Thyroid gland (tissue), 4 donors: ENCODE measurements at places on chromosomes 6 and 20. TPM values are rescaled to one million over a fixed set of nuclear protein-coding genes. Genes with fewer than 3 reads are reported as not detected.

OPRM1 gene
- not detected for total RNA-seq

DNA sequence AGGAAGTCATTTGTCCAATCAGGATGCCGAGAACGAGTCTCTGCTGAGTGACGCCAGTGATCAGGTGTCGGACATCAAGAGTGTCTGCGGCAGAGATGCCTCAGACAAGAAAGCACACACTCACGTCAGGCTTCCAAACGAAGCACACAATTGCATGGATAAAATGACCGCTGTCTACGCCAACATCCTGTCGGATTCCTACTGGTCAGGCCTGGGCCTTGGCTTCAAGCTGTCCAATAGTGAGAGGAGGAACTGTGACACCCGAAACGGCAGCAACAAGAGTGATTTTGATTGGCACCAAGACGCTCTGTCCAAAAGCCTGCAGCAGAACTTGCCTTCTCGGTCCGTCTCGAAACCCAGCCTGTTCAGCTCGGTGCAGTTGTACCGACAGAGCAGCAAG is 281.5 kb downstream of the TSHZ2 start:
- no peak overlapping the region for H3K27ac ChIP-seq
- no peaks in the 10 kb centered on the region for H3K4me1 ChIP-seq
- H3K36me3 ChIP-seq = no peaks in the 10 kb centered on the region
- H3K4me3 ChIP-seq = no peak overlapping the region

DNA sequence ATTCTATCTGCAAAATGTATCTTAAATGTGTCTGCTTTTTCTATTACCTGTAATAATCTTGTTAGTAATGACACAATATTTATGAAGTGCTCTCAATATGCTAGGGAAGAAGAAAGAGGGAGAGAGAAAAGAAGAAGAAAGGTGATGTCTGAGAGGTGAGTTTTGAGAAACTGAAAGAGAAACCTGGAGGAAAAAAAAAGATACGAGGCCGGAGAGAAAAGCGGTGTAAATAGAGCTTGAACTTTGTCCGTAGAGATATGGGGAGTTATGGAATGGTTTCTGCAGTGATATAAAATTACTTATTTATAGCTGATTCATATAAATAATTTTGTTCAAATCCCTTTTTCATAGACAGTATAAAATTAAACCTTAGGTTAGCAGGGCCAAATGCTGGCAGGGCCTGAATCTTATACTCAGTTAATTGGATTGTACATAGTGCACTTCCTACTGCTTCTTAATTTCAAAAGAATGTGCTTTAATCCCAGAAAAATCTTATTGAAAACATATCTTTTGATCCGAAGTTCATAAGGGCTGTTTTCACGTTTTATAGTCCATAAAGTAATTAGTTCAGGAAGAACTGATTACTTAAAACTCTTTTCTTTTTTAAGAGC is 43.0 kb downstream of the MYB start:
- no peaks in the 10 kb centered on the region for H3K27me3 ChIP-seq
- no peaks in the 10 kb centered on the region for H3K36me3 ChIP-seq
- H3K4me3 ChIP-seq = no peak overlapping the region
- no peak overlapping the region for H3K27ac ChIP-seq

- DNase-seq = peak; percentile 89
- H3K4me3 ChIP-seq = peak within 1 kb of the TSS; percentile 58
- peaks cover 8% of the 10 kb centered on the region for H3K4me1 ChIP-seq
- no peaks in the 10 kb centered on the region for H3K36me3 ChIP-seq
- no peaks in the 10 kb centered on the region for H3K27me3 ChIP-seq
Measured at GRCh38 chr20:13220904-13221297, at the start of gene ISM1. Gene ISM1 (plus strand): TSS chr20:13221274. CDS start chr20:13221777, 503 bp downstream.

GRCh38 chr6:34347303-34347702 is 45.2 kb downstream of the NUDT3 start:
- H3K36me3 ChIP-seq = no peaks in the 10 kb centered on the region
- peaks cover 38% of the 10 kb centered on the region for H3K4me1 ChIP-seq
- no peak overlapping the region for H3K4me3 ChIP-seq
- no peaks in the 10 kb centered on the region for H3K27me3 ChIP-seq
- H3K27ac ChIP-seq = peak overlapping the region; percentile 37
- no peak for DNase-seq
